Suppressor macrophage (primary cell): ENCODE measurements at places on chromosomes 1 and 21.

- DNase-seq, result peak; percentile 89
Observed at GRCh38 chr1:18907021-18907916, 4.9 kb upstream of the ALDH4A1 start.

DNA sequence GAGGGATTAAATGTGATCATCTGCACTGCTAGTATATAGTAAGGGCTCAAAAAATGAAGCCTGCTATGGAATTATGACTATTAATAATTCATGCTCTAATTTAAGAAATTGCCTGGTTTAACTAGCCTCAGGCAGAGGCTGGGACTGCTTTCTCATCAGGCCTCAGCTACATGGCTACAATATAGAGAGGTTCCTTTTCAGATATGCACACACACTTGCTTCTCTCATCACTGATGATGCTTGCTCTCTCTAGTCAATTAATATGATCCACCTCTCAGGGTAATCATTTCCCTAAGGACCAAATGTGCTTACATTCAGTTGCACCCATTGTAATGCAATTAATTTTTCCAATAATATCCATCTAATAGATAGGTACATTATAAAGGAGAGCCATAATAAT lies 324.9 kb upstream of the ST6GALNAC5 start:
- no peak for DNase-seq

DNA sequence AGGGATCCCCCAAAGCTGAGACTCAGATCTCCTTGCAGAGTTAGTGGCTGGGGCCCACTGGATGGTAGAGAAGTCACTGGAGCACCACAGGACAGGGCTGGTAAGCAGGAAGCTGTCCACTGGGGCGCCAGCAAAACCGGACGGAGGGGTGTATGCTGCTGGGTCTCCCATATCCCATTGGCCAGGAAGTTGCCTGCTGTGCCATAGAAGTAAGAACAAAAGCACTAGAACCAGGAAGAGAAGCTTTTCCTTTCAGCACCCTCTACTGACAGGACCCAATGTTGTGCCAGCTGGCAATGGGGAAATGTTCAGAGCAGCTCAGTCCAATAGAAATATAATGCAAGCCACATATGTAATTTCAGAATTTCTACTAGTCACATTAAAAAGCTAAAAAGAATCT lies 146.6 kb downstream of the SPATA46 start:
- peak; percentile 20 for DNase-seq

DNA sequence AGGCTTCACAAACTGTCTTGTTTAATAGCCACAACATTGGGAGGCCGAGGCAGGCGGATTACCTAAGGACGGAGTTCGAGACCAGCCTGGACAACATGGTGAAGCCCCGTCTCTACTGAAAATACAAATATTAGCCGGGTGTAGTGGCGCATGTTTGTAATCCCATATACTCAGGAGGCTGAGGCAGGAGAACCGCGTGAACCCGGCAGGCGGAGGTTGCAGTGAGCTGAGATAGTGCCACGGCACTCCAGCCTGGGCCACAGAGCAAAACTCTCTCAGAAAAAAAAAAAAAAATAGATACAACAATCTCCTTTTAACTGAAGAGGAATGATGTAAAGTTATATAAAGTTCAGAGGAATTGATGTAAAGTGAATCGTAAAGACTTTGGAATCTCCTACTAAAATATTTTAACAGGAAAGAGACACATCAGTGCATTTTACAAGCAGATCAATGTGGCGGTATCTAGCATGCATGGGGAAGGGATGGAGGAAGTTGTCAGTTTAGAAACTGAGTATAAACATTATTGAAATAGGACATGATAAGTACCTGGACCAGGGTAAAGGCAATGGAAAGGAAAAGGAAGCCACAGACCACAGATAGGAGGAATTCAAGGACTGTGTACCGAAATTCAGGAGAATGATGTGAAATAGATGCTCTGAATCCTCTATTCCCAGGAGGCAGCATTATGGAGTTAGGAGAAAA lies 41.5 kb downstream of the PTPRC start:
- no peak for DNase-seq

- DNase-seq, result no peak
Observed at GRCh38 chr21:42607102-42607501, 46.3 kb upstream of the PDE9A start.

DNA sequence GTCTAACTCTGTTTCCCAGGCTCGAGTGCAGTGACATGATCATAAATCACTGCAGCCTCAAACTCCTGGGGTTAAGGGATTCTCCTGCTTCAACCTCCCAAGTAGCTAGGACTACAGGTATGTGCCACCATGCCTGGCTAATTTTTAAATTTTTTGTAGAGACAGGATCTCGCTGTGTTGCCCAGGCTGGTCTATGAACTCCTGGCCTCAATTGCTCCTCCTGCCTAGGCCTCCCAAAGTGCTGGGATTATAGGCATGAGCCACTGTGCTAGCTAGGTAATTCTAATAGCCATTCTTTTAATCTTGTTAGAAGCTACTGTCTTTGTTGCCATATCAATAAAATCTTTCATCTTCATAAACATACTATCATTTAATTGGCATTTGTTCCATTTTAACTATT lies 13.8 kb upstream of the MAST2 start:
- no peak for DNase-seq

GRCh38 chr1:38819516-38819915 lies 40.1 kb downstream of the RRAGC start:
- no peak for DNase-seq

- no peak for DNase-seq
Observed at GRCh38 chr1:93699503-93700168, 18.0 kb upstream of the BCAR3 start.

GRCh38 chr1:11362547-11363021 lies 89.6 kb downstream of the UBIAD1 start:
- no peak for DNase-seq

DNA sequence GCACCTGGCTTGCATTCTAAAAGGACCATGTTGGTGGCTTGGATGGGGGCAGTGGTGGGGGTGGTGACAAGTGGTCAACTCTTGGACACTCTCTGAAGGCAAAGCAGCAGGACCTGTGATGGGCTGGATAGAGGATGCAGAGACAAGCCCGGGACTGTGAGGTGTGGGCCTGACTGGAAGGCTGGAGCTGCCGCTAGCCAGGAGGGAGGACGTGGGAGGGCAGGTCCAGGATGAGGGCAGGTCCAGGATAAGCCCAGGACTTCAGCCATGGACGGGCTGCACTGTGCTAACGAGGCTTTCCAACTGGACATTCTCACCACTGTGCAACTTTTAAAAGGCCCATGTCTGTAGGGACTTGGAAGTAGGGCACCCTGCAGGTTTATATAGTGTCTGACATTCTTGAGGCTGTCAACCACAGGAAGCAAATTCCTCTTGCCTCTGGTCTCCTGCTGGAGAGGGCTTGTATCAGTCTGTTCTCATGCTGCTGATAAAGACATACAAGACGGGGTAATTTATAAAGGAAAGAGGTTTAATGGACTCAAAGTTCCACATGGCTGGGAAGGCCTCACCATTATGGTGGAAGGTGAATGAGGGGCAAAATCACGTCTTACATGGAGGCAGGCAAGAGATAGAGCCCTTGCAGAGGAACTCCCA lies 8.3 kb upstream of the C1orf167 start:
- DNase-seq, result no peak

- DNase-seq, result no peak
Observed at GRCh38 chr1:197561041-197561440, 214.2 kb downstream of the DENND1B start.

- DNase-seq, result no peak
Observed at GRCh38 chr21:46171996-46172862, 12.0 kb downstream of the SPATC1L start.

DNA sequence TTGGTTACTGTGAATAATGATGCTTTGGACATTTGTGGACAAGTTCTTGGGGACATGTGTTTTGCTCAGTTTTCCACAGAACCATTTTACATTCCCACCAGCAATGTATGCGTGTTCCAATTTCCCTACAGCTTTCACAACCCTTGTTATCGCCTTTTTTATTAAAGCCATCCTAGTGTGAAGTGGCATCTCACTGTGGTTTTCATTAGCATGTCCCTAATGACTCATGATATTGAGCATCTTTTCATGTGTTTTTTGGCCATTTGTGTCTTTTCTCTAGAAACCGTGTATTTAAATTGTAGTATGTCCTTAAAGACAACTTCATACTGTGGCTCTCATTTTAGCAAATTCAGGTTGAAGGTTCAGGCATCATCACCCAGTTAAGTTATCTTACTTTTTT lies 132.1 kb downstream of the TGFBR3 start:
- DNase-seq, result no peak

DNA sequence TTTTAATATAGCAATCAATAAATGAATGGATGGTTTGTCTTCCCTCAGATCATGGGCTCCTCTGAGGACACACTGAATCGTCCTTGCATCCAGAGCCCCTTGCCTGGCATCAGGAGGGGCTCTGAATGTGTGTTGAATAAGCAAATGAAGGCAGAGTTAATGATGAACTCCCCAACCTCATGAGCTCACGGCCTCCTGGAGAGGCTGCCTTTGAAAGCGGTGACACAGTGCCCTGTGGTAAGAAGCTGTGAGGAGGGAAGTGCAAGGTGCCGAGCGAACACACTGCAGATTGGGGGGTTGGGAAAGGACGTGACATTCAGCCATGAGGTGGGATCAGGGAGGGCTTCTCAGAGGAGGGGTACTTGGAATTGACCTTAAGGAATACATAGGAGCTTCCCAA lies 3.2 kb upstream of the PARS2 start:
- DNase-seq, result no peak

DNA sequence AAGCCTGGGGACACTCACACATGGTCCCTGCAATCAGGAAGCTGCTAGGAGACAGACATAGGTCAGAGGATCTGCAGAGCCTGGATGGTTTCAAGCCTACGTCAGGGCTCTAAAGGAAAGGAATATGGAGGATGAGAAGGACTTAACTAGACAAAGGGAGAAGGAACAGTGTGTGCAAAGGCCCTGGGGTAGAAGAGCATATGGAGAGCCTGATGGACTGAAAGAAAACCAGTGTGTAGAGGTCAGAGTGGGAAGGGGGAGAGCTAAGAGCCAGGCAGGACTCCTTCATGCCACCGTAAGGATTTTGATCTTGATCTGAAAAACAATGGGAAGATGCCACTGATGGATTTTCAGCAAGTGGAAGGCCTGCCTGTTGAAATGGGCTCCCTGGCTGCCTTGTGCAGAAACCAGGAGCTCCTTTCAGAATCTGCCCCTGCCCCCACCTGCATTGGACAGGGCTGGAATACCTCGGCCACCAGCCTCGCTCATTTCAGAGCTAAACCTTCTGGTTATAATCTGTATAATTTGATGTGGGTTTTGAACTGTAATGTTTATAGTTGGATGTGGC lies 8.6 kb downstream of the FHAD1 start:
- no peak for DNase-seq

DNA sequence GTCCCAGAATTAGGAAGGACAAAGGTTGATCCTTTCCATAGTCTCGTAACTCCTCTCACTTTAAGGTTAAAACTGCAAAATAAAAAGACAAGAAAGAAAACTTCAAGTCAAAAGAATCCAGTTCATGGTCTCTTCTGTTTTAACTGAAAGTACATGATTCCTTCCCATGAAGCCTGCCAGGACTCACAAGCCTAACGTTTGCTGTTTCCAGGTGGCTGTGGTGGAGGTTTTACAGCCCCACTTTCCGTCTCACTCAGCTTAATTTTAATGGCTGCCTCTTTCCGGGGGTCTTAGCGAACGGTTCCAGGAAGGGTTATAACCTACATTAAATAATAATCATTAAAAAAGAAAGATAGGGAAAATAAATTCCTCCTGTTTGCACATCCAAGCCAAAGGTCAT lies 136.8 kb upstream of the SPAG17 start:
- DNase-seq, result no peak

GRCh38 chr1:206472454-206472853 lies 2.2 kb downstream of the IKBKE start:
- peak; percentile 94 for DNase-seq

GRCh38 chr1:85406081-85406480 lies 58.9 kb downstream of the DDAH1 start:
- DNase-seq, result no peak

DNA sequence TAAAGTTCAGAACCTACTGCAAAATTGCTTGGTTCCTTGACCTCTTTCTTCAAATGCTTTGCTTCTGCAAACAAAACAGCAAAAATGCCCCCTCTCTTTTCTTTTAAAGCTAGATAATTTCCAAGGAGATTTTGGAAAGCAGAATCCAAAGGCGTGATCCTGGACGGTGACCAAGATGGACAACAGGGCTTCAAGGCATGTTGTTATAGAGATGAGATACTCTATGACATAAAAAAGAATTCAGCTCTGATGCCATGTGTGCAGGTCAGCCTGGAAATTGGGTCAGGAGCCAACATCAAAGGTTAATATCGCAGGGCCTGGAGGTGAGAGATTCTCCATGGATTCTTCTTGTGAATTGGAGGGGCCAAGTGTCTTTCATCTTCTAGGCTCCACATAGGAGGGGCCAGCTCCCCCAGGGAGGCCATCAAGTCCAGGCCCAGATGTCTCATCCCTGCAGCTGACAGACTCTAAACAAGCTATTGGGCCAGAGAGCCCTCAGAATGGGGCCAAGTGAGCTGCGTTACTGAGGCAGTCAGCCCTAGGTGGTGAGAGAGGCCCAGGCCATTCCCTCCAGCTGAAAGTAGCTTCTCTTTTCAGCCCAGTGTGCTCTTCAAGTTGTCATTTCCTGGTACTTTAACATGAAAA lies 45.5 kb downstream of the NMNAT2 start:
- DNase-seq, result no peak
